ENCODE measurements at places on chromosomes 16 and 17.

- peak; percentile 99 for DNase-seq
Measured at GRCh38 chr17:37406635-37407461, at the start of the genes ACACA and TADA2A. ACACA (minus strand) TSS chr17:37406836; CDS start chr17:37406299, 537 bp downstream. TADA2A (plus strand) TSS chr17:37406886; CDS start chr17:37411366, 4,480 bp downstream.

DNA sequence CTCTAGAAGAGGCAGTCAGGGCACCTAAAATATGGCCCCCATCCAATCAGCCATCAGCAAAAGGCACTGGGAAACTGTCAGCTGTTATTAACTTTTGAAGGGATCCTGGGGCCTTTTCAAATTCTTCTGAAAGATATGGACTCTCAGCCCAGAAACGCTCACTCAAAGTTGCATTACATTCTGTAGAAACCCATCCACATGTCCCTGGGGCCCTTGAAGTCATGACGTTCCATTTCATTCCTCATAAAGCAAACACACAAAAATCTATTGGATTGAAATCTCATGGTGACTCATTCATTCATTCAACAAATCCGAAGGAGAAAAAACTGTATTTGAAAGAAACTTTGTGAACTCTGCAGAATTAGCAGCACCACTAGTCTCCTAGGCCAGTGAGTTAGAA, 215.3 kb downstream of the C16orf95 start:
- DNase-seq = peak; percentile 52

DNA sequence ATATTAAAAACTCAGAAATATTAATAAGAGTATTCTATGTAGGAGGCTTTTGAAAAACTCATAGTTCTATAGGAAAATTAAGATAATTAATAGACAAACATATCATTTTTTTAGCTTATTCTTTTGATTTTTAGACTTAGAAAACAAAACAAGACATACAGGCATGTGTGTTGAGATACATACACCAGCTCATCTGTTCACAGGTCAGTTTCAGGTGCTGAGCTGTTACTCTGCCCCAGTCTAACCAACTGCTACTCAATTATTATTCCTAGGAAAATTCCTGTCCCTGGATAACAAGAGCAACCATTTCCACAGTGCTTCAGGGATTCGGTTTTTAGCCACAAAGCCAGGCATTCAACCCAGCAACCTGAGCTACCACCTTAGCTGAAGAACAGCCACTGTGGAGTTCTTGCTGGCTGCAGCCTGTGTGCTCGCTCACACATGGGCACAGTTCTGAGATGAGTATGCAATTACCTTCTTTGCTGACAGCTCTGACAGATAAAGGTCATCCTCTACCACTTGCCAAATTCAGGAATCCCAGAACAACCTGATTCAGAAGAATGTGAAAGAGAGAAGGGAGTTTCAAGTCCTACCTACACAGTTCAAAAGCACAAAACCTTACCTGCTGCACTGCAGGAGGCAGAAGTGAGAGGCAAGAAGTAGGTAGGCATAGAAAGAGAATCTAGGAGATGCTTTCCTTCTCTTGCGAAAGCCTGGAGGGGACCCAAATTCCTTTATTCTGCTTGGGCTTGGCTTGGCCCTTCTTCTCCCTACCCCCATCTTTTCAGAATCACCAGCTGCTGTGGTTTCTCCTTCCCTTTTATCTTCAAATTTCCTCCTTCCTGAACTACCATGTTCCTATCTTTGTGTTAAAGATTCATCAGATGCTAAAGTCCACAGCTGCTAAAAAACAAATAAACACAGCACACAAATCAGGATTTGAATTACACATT, 62.7 kb downstream of the TEX2 start:
- peak; percentile 65 for DNase-seq

- DNase-seq = no peak
Measured at GRCh38 chr16:48277158-48277557, 29.8 kb upstream of the ABCC11 start.

GRCh38 chr16:83887564-83887963, 11.4 kb upstream of the MLYCD start:
- no peak for DNase-seq

GRCh38 chr16:27517664-27518063, 32.0 kb downstream of the GTF3C1 start:
- no peak for DNase-seq

GRCh38 chr16:24150282-24150681, 105.9 kb upstream of the CACNG3 start:
- DNase-seq = no peak

DNA sequence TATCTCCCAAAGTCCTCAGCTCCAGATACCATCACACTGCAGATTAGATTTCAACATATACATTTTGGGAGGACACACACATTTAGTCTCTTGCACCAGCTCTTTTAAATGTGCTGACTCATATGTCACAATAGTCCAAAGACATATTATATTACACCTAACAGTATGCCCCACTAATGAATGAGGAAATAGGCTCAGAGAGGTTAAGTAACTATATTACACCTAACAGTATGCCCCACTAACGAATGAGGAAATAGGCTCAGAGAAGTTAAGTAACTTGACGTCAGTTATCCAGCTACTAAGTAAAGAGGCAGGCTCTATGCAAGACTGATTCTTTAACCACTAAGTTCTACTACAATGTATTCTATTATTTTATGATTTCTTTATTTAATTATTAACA, 9.7 kb downstream of the IRX6 start:
- no peak for DNase-seq

DNA sequence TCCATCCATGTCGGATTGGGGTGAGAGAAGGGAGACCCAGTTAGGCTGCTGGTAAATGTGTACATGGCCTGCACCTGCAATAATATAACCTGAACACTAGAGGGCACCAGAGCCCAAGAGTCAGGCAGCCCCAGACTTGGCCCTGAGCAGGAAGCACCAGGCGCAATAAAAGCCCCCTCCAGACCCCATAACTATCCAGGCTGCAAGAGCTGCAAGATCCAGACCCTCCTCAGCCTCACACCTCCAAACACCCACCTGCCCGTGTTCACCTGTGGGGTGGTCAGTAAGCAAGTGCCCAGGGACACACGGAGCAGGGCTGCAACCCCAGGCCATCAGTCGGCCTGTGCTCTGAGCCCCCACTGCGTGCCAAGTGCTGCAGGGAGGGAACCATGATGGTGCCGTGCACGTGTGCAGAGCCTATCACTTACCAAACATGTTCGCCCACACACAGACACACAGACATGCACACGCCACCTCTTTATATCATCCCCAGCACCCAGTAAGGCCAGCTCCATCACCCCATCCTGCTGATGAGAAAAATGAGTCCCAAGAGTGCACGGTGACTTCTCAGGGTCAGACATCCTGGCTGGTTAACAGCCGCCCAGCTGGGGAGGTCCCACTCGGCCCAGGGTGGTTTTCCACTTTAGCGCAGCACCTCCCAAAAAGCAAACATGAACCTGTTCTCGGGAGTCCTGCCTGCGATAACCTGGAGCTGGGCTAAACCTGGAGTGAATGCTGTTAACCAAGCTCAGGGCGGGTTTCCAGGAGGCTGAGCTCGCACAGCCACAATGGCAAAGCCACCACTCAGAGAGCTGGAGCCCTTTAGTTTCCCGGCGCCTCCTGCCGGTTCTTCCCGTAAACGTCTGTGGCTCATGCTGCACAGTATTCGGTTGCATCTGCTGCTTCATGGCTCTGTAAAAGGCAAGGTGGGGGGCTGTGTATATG, 439.8 kb downstream of the SOX9 start:
- peak; percentile 87 for DNase-seq

DNA sequence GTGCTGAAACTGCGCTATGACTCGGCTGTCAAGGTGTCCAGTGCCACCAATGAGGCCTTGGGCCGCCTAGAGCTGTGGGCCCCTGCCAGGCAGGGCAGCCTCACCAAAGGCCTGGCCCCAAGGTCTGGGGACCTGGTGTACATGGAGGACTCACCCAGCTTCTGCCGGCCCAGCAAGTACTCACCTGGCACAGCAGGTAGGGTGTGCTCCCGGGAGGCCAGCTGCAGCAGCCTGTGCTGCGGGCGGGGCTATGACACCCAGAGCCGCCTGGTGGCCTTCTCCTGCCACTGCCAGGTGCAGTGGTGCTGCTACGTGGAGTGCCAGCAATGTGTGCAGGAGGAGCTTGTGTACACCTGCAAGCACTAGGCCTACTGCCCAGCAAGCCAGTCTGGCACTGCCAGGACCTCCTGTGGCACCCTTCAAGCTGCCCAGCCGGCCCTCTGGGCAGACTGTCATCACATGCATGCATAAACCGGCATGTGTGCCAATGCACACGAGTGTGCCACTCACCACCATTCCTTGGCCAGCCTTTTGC, 25.0 kb downstream of the WNT9B start:
- no peak for DNase-seq

- no peak for DNase-seq
Measured at GRCh38 chr17:38416840-38417209, 11.4 kb upstream of the ARHGAP23 start.

GRCh38 chr17:64133546-64134215, 3.7 kb upstream of the ERN1 start:
- peak; percentile 64 for DNase-seq

DNA sequence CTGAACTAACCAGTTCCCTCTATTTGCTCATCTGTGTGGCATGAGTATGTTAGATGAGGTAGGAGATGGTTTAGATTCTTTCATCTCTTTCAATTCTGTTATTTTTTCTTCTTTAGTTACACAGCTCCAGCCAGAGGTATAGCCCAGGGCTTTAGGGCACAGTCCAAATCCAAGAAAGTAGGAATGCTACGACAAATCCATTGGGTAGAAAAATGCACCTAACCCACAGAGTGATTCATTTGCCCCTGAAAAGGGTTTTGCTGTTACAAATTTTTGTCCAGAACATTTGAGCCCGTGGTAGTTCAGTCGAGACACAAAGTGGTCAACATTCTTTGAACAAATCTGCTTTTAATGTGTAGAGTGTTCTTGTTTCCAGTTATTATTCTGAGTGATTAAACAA, 250.7 kb downstream of the HS3ST3A1 start:
- peak; percentile 44 for DNase-seq

DNA sequence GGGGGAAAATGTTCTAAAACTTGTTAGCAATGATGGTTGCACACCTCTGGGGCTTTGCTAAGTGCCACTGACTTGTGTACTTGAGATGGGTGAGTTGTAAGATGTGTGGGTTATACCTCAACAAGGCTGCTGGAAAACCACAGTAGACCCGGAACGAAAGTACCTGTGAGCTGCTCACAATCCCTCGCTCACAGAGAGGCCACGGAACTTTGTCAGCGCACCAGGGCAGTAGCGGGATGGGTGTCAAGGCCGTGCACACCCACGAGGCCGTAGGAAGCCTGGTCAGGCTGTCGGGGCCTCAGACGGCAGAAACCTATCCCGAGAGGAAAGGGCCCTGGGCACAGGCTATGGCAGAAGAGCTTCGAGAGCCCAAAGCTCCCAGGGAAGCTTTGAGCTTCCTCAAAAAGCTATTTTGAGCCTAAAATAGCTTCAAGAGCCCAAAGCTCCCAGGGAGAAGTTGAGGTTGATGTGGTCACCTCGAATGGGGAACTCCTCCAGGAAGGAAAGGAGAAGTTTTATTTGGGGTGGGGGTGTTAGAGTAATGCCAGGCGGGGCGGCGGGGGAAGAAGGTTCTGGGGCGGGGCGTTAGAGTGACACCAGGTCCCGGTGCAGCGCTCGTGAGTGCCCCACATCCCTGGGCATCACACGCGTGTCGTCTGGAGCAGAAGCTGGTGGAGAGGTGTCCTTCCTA, 19.0 kb downstream of the CBFA2T3 start:
- no peak for DNase-seq

- no peak for DNase-seq
Measured at GRCh38 chr16:85387171-85387507, 226.0 kb upstream of the GSE1 start.

DNA sequence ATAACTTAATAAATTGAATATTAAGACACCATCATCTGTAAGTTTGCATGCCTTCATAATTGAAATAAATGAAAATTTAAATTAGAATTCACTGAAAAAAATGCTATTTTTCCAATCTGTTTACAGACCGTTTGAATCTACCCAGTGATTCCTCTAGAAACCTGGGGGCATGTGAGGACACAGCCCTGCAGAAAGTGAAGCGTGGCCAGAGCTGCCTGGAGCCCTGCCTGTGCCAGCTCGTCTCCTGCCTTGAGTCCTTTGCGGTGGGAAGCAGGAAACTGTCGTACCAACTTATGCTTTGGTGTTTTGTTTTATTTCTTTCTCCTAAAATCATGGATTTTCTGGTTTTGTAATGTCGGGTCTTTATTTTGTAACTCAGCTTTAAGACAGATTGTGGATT, 67.8 kb upstream of the FA2H start:
- DNase-seq = no peak

DNA sequence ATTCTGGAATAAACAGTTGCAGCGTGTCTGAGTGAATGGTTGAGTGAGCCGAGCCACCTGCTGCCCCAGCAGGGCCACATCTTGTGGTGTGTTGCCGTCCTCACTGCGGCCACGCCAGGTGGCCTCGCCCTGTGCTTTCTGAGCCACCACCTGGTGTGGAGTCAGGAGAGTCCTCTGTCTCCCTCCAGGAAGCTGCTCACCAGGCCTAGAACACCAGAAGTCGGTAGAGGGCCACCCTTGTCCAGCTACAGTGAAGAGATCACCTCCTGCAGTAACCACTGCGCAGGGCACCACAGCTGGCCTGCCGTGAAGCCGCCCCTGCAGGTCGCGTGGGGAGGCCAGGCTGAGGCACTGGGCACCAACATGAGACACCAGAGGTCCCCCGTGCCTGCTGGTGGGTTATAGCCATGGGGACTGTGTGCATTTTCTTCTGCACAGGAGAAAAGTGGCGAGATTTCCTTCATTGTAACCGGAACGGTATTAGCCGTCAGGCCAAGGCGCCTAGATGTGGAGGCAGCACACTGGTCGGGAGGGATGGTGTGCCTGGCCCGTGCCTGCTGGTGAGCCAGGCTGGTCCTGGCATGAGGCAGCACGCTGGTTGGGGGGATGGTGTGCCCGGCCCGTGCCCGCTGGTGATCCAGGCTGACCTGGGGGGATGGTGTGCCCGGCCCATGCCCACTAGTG, 28.9 kb upstream of the FOXK2 start:
- no peak for DNase-seq

DNA sequence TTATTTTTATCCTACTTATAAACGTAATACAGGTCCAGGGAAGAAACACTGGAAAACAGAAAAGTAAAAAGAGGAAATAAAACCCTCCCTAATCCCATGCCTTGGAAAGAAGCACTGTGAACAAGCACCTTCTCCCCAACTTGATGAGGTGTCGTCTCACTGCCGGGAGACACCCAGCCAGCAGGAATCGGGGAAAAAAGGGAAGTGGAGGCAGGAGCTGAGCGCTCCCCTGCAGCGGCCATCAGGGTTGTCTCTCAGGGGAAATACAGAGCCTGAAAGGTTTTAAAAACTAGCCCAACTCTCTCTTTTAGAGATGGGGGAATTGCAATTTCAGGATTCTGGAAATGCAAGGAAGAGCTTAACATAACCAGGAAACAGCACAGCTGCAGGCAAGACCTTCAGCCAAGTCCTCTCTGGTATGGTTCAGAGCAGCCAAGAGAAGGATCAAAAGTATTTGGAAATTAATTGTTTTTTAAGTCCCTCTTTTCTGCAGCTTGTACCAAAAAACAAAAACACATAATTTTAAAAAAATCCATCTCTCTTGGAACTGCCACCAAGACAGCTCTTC, 96.3 kb upstream of the RCVRN start:
- DNase-seq = no peak

DNA sequence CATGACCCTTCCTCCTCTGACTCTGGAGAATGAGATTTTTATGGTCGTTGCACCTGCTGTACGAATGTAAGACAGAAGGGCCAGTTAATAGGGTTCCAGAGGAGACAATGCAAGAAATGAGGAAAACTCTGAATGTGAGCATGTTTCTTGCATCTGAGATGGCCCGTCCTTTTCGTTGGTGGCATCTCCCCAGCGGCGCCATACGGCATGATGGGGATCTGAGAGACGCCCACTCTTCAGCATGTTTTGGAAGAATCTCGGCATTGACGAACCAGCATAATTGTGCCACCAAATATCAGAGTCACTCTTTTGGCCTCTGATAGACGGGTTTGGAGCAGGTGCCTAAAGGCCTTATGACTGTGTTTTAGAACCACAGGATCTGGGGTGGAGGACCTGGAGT, 126.5 kb upstream of the RCVRN start:
- no peak for DNase-seq

- DNase-seq = no peak
Measured at GRCh38 chr16:84643674-84644073, 4.6 kb upstream of the KLHL36 start.

Data from AG20443 (cell line).